SK-N-DZ (cell line): ENCODE measurements at places on chromosomes 3 and 15.
A peak's percentile ranks its signal among the peaks of the same experiment; 100 is the strongest.

- DNase-seq: no peak
These were observed 342.6 kb downstream of the MFSD1 start for GRCh38 chr3:159144472-159144871.

GRCh38 chr15:85793641-85794597, 806 bp downstream of the KLHL25 start:
- DNase-seq: peak; percentile 25

DNA sequence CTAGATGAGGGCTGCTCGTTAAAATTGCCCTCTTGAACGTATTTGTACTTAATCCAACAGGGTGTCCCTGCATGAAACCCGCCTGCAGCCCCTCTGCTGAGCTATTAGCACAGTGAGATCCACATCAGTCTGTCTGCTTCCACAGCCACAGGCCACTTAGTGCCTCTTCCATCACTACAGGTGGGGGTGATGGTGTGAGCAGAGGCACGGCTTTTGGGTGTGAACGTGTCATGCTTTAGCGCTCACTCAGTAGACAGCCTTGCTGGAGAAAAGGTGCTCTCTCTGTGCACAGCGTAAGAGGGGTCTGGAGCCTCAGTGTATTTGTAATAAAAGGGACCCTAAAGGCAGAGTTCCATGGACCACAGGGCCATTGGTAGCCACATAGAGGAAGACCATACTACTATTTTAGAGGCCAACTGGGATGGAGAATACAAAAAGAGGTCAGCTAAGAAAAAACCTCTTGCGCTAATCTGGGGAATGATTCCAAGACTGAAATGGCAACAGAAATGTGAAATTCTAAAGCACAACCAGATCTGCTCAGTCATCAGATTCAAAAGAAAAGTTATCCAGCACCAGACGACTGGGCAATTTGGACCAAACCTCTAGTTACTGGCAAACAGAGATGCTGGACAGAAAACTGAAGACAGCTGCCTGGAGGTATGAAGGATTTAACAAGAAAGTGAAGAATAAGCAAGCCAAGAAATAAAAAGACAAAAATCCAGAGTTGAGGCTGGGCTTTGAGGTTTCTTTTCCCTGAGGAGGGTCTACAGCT, 120.2 kb downstream of the ATP10A start:
- DNase-seq: no peak

DNA sequence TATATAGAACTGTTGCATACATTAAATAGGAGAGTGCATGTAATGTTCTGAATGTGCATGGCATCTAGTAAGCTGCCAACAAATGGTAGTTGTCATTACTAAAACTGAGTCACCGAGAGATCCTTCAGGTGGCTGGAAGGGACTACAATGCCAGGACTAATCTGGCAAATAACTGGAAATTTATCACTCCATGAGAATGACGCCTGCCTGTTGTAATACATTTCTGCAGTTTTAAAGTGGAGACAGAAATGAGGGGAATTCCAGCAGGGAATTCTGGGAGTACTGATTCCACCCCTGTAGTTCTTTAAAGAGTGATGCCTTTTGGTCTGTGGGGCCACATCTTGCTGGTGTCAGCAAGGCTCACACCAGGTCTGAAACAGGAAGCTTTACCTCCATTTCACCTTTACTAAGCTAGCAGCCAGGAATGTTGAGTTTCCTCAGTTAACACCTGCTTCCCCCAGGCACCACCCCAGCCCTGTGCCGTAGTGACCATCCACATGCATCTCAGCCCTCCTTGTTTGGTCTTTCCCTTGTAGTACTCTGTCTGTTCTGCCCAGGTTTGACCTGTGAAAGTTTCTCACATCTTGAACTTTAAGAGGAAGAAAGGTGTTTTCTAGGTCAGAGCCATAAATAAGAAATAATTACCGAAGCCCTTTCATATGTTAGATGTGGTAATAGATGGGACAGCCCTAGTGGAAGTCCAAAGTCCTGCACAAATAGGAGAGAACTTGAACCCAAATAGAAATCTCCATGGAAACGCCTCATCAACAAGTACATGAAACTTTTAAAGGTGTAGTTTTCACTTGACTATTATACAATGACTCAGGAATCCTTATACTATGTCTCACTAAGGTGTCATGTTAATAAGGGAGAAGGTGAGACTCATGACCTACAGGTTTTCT, 56.7 kb upstream of the LMOD3 start:
- DNase-seq: no peak

DNA sequence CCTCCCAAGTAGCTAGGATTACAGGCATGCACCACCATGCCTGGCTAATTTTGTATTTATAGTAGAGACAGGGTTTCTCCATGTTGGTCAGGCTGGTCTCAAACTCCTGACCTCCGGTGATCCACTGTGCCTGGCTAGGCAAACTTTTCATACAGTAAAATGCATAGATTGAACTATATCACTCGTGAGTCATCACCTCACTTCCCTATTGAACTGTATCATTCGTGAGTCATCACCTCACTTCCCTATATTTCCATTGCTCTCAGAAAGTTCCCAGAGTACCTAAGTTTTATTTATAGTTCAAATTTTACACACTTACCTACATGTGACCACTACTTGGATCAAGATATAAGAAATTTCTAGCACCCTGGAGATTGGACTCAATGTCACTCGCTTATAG, 73.6 kb upstream of the ACAD9 start:
- no peak for DNase-seq

DNA sequence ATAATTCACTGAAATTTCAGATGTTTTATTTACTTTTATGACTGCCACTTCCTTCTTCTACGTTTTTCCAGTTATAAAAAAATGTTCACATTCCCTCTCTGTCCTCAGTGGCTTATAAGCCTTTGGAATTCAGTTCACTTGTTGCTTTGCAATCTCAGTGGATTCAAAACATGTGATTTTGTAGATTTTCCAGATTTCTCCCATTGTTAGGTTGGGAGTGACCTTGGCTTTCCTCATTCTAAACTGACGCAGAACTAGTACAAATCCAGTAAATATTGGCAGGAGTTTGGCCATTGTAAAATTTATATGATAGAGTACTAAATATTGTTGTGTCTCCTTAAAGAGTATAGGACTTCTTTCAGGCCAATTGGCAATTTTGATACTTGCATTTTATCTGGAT, 812.3 kb upstream of the ROBO1 start:
- DNase-seq: no peak

- no peak for DNase-seq
These were observed 20.3 kb downstream of the PDZRN3 start for GRCh38 chr3:73604451-73604850.

DNA sequence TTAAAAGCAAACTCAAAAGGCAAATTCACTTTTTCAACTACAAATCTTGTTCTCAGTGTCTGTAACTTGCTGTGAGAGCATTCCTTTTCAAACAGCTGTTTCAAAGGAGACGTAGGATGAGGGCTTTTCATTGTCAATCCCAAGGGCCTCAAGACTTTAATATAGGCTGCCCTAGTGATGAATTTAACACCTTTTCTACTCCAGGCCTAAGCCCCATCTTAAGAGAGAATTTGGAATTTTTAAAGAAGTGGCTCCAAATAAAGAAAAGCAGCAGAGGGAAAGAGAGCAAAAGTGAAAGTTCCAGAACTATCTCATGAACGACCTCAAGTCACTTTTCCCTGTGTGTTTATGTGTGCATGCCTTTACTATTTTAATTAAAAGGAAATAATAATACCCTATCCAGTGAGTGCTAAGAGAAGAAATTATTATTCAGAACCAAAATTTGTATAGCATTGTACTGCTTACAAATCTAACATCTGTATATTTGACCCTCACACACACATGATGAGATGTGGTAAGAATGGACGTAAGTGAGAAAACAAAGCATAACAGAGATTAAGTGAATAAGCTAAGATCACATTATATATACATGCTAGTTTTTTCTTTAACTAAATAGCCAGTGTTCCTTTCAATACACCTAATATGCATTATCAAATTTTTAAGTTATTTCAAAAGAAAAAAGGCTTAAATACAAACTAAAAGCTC, 196.4 kb downstream of the VGLL3 start:
- DNase-seq: no peak

DNA sequence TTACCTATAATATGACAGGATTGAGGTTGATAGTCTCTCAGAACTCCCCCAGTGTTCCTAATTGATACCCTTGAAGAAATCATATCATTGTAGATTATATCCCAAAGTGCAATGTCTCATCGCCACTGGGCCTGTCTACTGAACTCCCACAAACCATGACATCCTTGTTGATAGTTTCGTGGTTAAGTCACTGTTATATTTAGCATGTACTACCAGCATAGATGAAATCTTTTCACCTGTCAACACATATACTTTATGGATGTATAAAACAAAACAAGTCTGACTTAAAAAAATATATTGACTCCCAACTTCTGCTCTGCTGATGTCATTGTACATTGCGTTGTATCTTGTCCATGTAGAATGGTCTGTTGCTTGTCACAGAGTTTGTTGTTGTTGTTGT, 128.1 kb downstream of the IQCH start:
- DNase-seq: no peak

DNA sequence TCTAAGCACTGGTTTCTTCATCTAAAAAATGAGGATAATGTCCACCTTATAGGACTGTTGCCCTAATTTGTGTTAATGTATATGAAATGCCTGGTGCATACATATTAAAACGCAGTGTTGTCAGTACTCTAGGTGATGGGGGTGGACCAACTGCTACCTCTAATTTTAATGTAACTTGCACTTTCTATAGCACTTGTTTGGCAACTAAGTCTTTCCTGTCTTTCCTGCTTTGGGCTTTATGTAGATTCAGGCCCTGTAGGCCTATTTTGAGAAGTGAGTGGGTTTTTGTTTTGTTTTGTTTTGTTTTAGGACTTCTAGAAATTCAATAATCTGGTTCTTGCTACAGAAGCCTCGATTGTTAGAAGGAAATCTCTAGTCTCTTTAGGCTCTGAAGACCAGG, 21.2 kb downstream of the SLC7A14 start:
- DNase-seq: no peak

DNA sequence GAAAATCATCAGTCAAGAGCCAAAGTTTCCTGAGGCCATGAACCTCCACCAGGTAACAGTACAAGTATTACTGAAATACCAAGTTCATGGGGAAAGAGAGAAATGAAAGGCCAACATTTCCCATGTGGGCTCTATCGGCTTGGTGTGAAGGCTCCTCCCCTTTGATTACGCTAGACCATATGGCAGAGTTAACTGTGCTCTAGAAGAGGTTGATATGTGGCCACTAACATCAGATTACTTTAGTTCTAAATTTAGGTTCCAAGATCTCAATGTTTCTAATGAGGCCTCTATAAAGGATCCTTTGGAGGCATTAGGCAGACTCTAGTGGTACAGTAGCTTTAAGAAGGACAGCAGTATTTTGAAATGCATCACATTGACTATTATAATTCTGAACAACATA, 127.1 kb downstream of the SEMA6D start:
- DNase-seq: no peak

DNA sequence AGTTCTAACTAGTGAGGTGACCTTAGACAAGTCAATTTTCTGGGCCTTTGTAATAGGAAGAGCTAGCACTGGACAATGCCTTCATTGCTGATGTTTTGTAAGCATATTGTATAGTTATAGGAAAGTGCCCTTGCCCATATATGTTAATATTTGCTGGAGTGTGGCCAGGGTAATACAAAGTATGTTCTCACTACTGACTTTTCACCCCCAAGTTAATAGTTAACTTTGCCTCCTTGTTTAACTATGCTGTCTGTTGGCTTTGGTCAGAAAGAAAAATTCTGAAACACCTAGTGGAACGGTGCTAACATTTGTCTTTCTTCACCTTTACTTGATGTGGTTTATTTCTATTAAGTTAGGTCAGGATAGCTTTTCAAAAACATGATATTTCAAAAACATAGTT, 287.4 kb upstream of the CTNNB1 start:
- no peak for DNase-seq

- DNase-seq: no peak
These were observed 403.3 kb upstream of the THBS1 start for GRCh38 chr15:39177561-39177960.

GRCh38 chr3:54874816-54875556, 52.9 kb downstream of the LRTM1 start:
- no peak for DNase-seq

DNA sequence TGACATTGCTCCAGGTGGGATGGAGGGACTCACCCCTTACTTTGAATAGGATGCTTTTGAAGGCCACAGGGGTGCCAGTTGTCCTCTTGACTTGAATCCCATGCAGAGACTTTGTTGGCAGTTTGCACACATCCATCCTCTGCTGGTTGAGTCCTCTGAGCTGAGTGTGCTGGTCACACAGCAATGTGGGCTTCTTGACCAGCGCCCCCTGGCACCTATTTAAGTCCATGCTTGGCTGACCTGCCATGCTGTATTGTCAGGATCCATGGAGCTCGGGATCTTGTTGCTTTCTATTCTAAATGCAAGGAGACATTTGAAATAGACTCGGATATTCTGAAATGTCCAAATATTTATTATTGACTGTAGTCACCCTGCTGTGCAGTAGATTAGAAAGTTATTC, 19.8 kb downstream of the RAB7A start:
- DNase-seq: no peak
